ENCODE measurements at places on chromosomes 3 and 15. TPM values are rescaled to one million over a fixed set of nuclear protein-coding genes. Genes with fewer than 3 reads are reported as not detected.
A peak's percentile ranks its signal among the peaks of the same experiment; 100 is the strongest.

Gene ECE2
- 15.2 TPM for polyA plus RNA-seq

Gene SENP7
- polyA plus RNA-seq: 12.9 TPM

Gene SPSB4
- polyA plus RNA-seq: 4.0 TPM

Gene RFX7
- 3.7 TPM for polyA plus RNA-seq

Gene STRC
- 2.6 TPM for polyA plus RNA-seq

Gene SETD2
- polyA plus RNA-seq: 33.1 TPM

Gene AP3B2
- polyA plus RNA-seq: 18.2 TPM

GRCh38 chr3:58565621-58566397 lies 11.4 kb downstream of the FAM107A start:
- no peak overlapping the region for H3K4me3 ChIP-seq
- H3K27me3 ChIP-seq: no peaks in the 10 kb centered on the region
- H3K27ac ChIP-seq: no peak overlapping the region

- no peak overlapping the region for H3K27ac ChIP-seq
- H3K27me3 ChIP-seq: no peaks in the 10 kb centered on the region
- H3K36me3 ChIP-seq: no peaks in the 10 kb centered on the region
- DNase-seq: no peak
- no peaks in the 10 kb centered on the region for H3K4me1 ChIP-seq
- no peak overlapping the region for H3K4me3 ChIP-seq
Observed at GRCh38 chr3:4825436-4826236, 153.6 kb upstream of the BHLHE40 start.

DNA sequence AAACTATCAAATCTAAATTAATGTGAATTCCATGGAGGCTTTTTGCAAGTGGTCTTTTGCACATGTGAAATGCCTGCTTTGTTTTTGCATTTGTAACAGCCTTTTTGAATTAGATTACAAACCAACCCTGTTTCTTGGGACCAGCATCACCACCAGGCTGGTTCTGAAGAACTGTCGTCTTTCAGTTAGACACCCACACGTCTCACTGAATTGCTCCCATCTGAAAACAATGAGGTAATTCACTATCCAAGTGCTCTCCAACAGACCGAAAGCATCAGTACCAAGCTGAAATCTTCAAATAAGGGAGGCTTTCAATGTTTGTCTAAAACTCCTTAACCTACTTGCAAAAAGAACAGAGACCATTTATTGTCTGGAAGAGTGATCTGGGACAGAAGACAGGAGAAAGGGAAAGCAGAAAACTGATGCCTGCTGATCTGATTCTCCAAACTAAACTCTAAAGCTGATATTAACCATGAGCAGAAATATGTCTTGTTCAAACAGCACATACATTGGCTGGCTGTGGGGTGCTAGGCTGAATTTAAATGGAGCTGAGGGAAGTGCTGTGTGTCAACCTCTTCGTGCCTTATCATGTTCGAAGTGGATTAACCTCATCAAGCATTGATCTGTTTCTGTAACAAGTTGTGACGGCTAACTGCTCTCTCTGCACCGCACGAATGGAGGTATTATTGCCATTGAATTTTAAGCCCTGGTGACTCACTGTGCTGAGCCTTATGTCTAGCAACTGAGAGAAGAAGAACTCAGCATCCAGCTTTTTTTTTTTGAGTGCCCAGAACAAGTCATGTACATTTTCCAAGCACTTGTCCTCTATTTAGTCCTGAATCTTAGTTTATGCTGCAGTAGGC lies 213.7 kb upstream of the P2RY1 start:
- H3K27ac ChIP-seq: no peak overlapping the region
- H3K27me3 ChIP-seq: no peaks in the 10 kb centered on the region
- no peak for DNase-seq
- H3K4me1 ChIP-seq: no peaks in the 10 kb centered on the region

DNA sequence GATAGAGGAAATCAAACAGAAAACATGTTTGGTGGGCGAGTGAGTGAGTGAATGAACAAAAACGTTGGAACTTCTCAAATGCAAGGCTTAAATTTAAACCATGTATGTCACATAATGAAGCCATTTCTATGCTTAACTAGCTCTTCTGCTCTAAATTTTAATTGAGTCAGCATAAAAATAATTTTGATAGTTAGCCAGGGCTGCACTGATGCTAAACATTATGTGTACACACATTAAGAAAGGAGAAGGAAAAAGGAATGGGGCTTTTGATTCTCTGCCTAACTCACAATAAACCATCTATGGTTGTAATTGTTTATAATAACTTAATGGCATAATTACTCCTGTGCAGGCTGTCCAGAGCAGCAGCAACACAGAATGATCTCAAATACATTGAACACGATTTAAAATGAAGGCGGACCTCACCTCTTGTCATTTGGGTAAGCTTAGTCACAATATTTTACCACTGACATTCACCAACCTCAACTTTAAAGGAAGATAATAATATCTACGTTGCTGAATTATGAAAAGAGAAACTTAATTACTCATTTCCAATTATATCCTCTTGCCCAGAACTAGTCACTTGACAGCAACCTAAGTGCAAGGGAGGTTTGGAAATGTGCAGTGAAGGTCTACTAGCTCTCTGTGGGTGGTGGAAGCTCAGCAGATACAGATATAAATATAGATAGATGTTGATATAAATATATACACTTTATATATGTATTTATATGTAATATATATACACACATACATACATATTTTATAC lies 318.4 kb upstream of the TRIM42 start:
- H3K36me3 ChIP-seq: no peaks in the 10 kb centered on the region
- no peaks in the 10 kb centered on the region for H3K27me3 ChIP-seq
- no peaks in the 10 kb centered on the region for H3K4me1 ChIP-seq
- no peak overlapping the region for H3K4me3 ChIP-seq
- H3K27ac ChIP-seq: no peak overlapping the region

DNA sequence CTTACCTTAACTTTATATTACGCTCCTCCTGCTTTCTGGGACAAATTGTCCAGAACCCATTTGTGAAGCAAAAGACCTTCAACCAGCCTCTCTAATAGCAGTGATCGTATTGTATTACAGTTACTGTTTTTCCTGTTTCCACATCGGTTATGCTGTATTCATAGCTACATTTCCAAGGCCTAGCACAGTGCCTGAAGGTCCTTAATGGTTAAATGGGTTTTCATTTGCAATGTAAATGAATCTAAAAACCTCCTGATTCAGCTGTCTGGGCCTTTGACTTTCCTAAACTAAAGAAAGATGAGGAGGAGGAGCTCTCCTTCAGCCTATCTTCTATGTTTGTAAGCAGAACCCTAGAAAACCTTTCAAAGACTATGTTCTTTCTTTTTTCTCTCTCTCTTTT lies 99.1 kb downstream of the LRRC28 start:
- no peak for DNase-seq
- H3K4me3 ChIP-seq: no peak overlapping the region
- no peaks in the 10 kb centered on the region for H3K27me3 ChIP-seq
- no peaks in the 10 kb centered on the region for H3K4me1 ChIP-seq

DNA sequence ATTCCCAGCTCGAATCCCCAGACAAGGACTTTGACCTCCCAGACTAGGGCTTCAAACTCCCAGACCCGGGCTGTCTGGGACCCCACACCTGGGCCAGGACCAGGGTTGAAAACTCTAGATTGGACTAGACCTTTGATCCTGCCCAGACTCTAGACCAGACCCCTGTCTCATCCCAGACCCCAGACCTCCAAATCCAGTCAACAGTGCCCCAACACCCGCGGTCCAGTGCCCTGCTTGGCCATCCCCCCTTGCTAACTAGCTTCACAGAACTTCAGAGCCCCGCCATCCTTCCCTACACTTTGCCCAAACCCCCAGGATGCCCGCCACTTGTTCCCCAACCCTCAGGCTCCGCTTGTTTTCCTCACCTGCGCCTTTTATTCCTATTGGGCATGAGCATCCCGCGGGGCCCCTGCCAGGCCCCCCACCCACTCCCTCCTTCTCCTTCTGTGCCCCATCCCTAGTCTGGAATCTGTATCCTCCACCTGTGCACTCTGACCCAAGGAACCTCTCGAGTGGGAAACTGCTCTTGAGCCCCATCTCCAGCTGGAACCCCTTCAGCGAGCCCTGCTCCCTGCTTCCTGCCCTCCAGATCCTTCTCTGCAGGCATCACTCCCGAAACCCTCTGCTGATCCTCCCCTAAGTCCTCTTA lies 604 bp downstream of the GNAI2 start:
- no peaks in the 10 kb centered on the region for H3K36me3 ChIP-seq
- peak; percentile 40 for DNase-seq
- peak overlapping the region; percentile 86 for H3K27ac ChIP-seq
- peaks cover 26% of the 10 kb centered on the region for H3K4me1 ChIP-seq
- H3K4me3 ChIP-seq: peak overlapping the region; percentile 84

GRCh38 chr15:57432141-57432741 lies 55.9 kb downstream of the CGNL1 start:
- H3K27ac ChIP-seq: no peak overlapping the region
- no peak overlapping the region for H3K4me3 ChIP-seq
- no peaks in the 10 kb centered on the region for H3K36me3 ChIP-seq
- H3K27me3 ChIP-seq: no peaks in the 10 kb centered on the region

DNA sequence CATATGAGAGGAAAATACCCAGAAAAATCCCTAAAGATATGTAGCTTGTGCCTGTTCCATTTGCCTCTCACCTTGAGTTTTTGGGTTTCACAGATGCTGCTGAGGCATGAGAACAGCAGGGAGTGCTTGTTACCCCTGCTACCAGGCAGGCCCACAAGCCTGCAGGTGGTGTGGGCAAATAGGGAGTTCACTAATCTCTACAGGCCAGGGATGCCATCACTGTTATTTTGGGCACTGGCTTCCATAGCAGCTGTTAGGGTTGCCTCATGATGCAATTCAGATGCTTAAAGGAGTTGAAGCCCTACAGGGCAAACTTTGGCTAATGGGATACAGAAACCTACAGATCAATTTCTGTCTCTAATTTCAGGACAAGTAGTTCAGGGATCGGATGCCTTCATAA lies 873.5 kb downstream of the OTOL1 start:
- H3K4me1 ChIP-seq: no peaks in the 10 kb centered on the region
- H3K27me3 ChIP-seq: no peaks in the 10 kb centered on the region
- no peak for DNase-seq
- no peak overlapping the region for H3K27ac ChIP-seq
- H3K4me3 ChIP-seq: no peak overlapping the region

GRCh38 chr15:42385206-42385979 lies 26.1 kb downstream of the CAPN3 start:
- H3K36me3 ChIP-seq: no peaks in the 10 kb centered on the region
- no peak overlapping the region for H3K4me3 ChIP-seq
- H3K27ac ChIP-seq: no peak overlapping the region
- DNase-seq: peak; percentile 12
- H3K27me3 ChIP-seq: no peaks in the 10 kb centered on the region

DNA sequence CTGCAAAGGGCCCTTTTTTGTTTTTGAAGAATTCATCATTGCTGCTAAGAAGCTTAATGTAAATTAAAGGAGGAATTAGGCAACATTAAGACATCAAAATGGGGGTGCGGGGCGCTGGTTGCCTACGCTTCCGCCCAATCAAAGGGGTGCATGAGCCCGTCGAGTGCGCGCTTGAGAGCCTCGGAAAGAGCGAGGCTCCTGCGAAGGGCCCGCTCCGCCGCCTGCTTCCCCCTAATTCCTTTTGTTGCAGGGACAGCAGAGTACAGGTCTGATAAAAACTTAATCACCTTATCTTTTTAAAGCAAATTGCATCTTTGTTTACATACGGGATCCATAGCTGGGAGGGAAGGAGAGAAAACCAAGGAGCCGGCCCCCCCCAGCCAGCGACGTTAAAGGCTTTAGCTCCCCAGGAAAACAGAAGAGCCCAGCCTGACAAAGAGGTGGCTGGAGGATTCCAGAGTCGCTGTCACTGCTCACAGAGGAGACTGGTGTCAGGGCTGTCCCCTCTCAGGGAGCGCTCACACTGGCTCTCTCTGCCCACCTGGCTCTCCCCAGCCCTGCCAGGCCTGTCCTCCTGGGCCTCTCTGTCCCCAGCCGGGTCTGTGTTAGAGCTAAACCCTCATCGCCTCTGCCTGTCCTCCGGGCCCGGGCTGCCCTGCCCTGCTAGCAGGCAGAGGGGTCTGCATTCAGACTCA lies 67.3 kb downstream of the DNAJB8 start:
- H3K36me3 ChIP-seq: no peaks in the 10 kb centered on the region
- no peak overlapping the region for H3K27ac ChIP-seq
- no peak overlapping the region for H3K4me3 ChIP-seq
- peaks cover 17% of the 10 kb centered on the region for H3K4me1 ChIP-seq

DNA sequence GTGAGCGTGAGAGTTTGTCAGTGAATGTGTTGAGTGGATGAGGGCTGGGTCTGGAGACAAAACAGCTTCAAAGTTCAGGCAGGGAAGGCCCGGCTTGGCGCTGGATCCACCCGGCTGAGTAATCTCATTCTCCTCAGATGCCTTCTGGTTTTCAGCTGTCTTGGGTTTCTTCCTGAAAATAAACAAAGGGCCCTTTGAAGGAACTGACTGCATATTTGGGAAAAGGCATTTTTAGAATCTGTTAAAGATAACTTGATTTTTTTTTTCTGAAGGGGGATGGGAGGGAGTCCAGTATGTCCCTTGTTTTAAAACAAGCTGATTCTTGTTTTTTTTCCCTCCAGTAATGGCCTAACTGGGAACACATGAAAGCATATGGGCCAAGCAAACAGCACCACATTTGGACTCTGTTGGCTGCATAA lies 86.4 kb downstream of the TIGIT start:
- peak overlapping the region; percentile 37 for H3K27ac ChIP-seq
- H3K27me3 ChIP-seq: no peaks in the 10 kb centered on the region
- H3K4me1 ChIP-seq: peaks cover 5% of the 10 kb centered on the region
- no peak overlapping the region for H3K4me3 ChIP-seq
- DNase-seq: no peak

- no peaks in the 10 kb centered on the region for H3K4me1 ChIP-seq
- DNase-seq: no peak
- no peak overlapping the region for H3K4me3 ChIP-seq
- no peaks in the 10 kb centered on the region for H3K36me3 ChIP-seq
- H3K27me3 ChIP-seq: no peaks in the 10 kb centered on the region
- H3K27ac ChIP-seq: no peak overlapping the region
Observed at GRCh38 chr15:94346282-94346681, 114.9 kb downstream of the MCTP2 start.

- H3K27me3 ChIP-seq: no peaks in the 10 kb centered on the region
- DNase-seq: no peak
- no peak overlapping the region for H3K27ac ChIP-seq
- H3K4me3 ChIP-seq: no peak overlapping the region
Observed at GRCh38 chr15:88636050-88636449, 2.8 kb upstream of the ISG20 start.

GRCh38 chr15:80216911-80217310 lies 35.1 kb downstream of the CTXND1 start:
- H3K27ac ChIP-seq: no peak overlapping the region
- no peaks in the 10 kb centered on the region for H3K36me3 ChIP-seq
- H3K4me3 ChIP-seq: no peak overlapping the region
- no peaks in the 10 kb centered on the region for H3K27me3 ChIP-seq
- DNase-seq: no peak

DNA sequence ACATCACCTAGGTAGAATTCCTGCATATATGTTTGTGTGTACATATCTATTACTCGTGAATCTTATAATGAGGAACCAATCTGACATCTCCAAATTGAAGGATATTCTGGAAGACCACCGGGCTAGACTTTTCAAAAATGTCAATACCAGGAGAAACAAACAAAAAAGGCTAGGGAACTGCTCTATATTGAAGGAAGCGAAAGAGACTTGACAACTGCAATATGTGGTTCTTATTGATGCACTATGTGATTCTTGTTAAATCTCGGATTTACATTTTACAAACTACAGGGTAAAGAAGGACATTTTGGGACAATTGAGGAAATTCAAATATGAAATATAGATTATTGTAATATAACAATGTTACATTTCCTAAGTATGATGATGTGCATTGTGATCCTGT lies 137.5 kb upstream of the CCDC54 start:
- H3K4me1 ChIP-seq: peaks cover 11% of the 10 kb centered on the region
- DNase-seq: no peak
- no peaks in the 10 kb centered on the region for H3K36me3 ChIP-seq
- H3K4me3 ChIP-seq: peak overlapping the region; percentile 79
- H3K27me3 ChIP-seq: no peaks in the 10 kb centered on the region

GRCh38 chr3:111616417-111617105 lies 21.4 kb upstream of the ZBED2 start:
- no peaks in the 10 kb centered on the region for H3K36me3 ChIP-seq
- no peak for DNase-seq
- H3K27ac ChIP-seq: no peak overlapping the region
- H3K4me3 ChIP-seq: no peak overlapping the region
